ENCODE measurements at places on chromosomes 1 and 21.

DNA sequence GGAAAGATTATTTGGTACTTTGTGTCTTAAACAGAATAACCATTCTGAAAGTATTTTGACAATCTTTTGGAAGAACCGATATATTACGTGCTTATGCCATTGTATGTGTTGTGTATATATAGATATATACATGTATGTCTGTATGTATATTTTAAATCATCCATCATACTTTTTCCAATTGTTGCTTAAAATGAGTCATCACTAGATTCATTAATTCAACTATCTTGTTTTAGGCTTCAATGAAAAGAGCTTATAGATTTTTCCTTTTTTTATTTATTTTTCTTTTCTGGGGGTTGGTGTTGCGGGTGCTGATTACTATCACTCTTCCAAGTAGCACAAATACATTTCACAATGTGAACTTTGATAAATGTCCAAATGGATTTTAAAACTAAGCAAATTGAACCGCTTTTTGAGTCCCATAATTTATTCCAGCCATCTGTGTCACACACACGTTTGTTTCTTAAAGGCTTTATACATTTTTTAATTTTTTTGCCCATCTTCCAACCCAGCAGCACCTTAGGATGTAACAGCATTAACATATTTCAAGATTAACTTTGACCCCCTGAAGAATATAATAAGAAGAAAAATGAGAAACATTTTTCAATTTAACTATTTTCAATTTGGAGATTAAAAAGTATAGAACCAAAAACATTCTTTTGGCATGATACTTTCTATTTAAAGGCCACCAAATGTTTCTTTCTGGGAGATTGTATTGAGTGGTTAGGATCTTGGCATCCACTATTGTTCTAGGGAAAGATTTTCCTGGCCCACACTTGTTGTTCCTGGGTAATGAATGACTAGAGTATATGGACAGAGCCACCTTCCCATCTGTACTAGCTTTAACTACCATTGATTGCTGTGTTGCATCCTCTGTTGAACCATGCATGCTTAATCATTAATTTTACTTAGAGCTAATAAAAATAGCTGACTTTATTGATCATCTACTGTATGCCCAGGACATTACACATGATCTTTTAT, 9.3 kb upstream of the DPYD start:
- DNase-seq: no peak

DNA sequence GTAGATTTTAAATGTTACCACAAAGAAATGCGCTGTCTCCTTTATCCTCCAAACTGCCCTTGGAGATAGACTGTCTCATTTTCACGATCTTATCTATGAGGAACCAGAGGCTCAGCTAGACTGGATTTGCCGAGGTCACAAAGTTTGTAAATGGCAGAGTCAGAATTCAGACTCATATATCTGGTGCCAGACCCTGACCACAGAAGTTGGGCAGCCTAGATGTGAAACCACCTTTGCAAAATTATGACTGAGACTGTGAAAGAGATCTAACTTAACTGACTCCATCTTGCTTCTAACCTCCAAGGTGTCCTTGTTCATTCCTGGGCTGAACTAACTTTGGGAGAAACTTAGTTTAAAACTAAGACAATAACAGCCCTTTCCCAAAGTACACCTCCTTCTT, 14.1 kb downstream of the CNR2 start:
- DNase-seq: peak; percentile 91

- DNase-seq: no peak
These were observed 26.8 kb downstream of the MAP7D1 start for GRCh38 chr1:36182734-36183133.

DNA sequence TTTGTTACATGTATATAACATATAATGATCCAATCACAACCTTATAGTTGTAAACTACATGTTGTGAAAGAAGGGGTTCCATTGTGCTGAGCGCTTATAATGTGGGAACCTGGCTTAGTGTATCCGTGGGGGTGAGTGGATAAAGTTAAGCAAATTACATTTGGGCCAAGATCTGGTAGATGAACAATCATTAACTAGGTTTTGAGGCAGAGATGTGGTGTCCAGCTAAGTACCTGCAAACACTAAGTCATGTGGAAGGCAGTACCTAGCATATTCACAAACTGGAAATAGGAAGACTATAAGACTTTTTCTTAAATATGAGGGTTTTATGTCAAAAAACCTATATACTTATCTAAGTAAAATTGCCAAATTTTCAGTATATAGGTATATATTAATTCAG, 167.2 kb upstream of the PDE4B start:
- DNase-seq: no peak

GRCh38 chr1:116252785-116253184, 120.3 kb upstream of the ATP1A1 start:
- DNase-seq: no peak

DNA sequence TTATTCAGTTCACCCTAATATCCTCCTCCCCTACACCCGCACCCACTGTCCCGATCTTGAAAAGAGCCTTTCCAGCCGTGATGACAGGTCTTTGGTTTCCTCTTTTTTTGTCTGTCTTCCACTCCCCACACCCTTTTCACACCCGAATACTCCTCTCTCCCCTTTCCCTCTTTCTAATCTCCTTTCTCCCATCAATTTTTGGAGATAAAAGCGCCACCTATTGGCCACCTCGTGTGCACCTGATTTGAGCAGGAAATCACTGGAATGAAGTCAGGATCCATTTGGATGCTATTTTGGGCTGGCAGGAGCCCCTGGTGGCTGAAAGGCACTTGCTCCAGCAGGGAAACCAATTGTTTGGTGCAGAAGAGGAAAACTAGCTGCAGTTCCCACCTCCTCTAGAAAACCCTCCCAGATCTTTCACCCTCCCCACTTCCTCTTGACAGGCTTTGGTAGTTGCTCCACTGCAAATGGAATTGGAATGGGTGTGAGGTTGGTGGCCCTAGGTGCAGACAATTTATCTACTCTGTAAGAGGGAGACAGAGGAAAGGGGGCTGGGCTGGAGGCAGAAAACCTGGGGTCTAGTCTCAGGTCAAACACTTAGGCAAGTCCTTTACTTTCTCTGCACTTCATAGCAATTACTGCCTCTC, 8.4 kb downstream of the FOXE3 start:
- no peak for DNase-seq

- DNase-seq: no peak
These were observed 57.2 kb downstream of the TNFSF4 start for GRCh38 chr1:173149887-173150286.

GRCh38 chr1:171128463-171128862, 37.8 kb downstream of the FMO3 start:
- no peak for DNase-seq

- DNase-seq: no peak
These were observed at the start of gene KCNJ6 for GRCh38 chr21:37916310-37917051. Gene KCNJ6 (minus strand): TSS chr21:37916457. CDS start chr21:37840682, 75,775 bp downstream.

GRCh38 chr1:231691618-231692259, 65.1 kb downstream of the DISC1 start:
- no peak for DNase-seq

GRCh38 chr1:156399355-156400125, 30.5 kb downstream of the RHBG start:
- no peak for DNase-seq

- DNase-seq: peak; percentile 10
These were observed 44.9 kb downstream of the ACOT7 start for GRCh38 chr1:6348511-6349191.

DNA sequence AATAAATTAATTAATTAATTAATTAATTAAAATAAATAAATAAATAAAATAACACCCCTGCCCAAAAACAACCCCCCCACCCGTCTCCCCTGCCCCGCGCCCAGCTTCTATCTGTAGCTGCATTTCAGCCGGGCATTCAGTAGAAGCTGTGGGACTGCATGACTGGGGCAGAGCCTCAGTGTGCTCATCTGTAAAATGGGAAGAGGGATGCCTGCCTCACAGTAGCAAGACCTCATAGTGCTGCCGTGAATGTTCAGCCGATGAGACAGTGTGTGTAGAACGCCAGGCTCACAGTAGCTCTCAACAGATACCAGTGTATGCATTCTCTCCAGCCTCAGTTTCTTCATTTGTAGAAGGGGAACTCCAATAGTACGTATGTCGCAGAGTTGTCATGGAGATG, 8.7 kb downstream of the PADI4 start:
- DNase-seq: no peak

DNA sequence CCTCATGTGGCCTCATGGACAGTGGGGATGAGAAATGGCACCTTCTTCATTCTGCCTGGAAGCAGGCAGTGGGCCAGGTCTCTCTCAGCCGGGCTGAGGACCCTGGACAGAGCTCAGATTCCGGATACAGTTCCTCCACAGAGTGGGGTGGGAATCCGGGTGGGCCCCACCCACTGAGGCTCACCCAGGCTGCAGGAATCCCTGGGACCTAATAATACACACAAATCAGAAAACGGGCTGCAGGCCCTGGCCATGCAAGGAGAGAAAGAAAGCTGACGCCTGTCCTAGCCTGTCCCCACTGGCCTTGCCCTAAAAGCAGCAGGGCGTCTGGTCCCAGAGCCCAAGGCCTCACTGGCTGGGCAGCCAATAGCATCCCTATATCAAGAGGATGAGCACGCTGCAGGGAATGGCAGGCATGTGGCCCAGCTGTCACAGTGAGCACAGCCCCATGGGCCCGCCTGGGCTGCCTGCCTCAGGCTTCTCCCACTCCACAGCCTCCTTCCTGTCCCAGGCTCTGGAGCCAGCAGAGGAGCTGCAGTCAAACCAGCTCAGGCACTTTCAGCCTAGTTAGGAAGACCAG, 25.3 kb downstream of the ACTA1 start:
- no peak for DNase-seq

DNA sequence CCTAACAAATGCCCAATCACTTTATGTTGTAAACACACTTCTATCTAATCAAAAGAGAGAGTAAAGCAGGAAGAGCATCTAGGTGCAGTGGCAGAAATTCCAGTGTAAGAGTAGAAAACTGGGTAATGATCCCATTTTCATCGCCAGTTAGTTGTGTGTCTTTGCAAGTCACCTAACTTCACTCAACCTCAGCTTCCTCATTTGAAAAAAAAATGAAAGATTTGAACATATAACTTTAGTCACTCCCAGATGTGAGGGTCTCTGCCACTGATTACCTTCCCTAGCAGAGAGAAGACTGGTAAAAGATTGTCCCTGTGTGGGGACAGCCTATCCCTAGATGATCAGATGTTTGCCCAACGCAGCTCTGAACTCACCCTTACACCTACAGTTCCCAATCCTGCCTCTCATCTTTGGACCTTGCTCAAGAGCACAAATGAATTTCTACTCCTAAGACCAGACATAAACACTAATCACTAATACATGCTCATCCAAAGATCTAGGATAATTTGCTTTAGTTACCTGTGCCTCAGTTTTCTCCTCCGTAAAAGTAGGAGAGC, 25.2 kb upstream of the DUSP23 start:
- DNase-seq: no peak

- DNase-seq: no peak
These were observed 46.2 kb upstream of the COL18A1 start for GRCh38 chr21:45358711-45359310.

DNA sequence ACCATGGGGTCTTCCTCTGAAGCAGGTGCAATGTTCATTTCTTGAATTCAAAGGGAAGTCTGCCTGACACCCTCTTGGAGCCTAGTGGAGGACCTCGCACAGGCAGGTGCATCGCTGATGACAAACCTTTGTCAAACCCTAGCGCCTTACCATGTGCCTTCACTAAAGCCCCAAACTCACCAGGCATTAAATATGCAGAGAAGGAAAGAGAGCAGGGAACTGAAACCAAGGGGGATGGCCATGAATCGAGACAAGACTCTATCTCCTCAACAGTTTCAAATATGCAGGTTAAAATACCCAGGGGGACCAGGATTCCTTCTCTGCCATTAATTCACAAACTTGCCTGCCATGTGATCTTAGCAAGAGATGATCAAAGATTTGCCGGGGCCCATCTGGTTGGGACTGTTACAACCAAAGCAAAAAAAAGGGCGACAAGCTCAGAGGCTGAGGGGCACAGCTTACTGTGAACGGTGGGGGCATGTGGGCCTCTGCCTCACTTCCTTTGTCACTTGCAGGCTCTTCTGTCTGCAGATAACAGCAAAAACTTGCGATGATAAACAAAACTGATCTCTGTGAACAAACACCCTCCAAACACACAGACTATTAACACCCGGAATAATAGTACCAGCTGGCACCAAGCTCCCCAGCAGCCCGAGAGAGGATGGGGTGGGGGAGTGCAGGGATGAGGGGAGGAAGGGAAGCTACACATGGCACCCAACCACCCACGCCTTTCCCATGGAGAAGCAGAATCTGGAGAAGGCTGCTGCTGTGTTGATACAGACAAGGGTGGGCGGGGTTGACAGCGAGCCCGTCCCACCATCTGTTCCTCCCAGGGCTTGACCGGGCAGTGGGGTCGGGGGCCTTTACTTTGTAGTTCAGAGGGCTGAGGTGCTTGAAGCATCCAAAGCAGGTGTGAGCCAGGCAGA, 33.9 kb downstream of the TMEM63A start:
- DNase-seq: no peak

GRCh38 chr1:97192872-97193572, 471.4 kb downstream of the PTBP2 start:
- DNase-seq: no peak

DNA sequence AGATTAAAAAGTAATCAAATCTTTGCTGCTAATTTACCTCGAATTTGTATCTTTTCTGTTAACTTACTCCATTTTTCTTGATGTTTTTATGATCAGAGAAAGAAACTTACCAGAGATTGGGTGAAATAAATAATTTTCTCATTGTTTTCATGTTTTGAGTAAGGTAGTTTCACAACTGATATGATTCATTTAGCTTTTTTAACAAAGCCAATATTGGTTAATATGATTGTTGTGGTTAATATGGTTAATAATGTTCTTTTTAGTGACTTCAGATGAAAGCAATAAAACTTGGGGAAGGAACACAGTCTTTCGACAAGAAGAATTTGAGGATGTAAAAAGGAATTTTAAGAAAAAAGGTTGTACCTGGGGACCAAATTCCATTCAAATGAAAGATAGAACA, 48.1 kb downstream of the MAP3K21 start:
- DNase-seq: no peak

- DNase-seq: no peak
These were observed 279.9 kb downstream of the PTPRU start for GRCh38 chr1:29516063-29516820.

DNA sequence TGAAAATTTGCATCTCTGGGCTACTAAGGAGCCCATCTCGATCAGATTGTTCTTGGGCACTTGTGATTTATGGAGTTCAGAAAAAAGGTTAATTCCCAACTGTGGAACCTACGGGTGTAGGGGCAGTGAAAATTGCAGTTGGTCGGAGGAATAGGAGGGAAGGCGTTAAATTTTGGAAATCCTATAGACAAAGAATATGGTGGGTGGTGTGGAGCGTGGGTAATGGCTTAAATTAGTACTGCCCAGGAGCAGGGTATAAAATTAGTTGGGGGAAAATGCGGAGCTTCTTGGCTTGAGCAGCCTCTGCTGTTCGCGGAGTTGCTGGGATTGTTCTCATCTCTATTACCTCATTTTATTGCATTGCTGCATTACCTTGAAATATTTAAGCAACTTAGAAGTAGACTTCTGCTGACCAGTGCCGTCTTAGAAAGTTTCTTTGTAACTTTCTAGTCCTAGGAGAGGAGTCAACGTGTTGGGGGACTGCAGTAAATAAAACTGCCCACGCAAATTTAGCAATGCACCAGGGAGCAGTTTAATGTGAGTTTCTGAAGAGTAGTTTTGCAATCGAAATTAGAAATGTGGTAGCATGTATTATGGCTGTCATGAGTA, 514 bp downstream of the S1PR1 start:
- no peak for DNase-seq

Measured in bone marrow (tissue), 2 donors.